RCC 7860 (cell line): ENCODE measurements at places on chromosomes 12 and 14.

- DNase-seq = no peak
Measured at GRCh38 chr14:99718031-99718810, 34.1 kb downstream of the CYP46A1 start.

DNA sequence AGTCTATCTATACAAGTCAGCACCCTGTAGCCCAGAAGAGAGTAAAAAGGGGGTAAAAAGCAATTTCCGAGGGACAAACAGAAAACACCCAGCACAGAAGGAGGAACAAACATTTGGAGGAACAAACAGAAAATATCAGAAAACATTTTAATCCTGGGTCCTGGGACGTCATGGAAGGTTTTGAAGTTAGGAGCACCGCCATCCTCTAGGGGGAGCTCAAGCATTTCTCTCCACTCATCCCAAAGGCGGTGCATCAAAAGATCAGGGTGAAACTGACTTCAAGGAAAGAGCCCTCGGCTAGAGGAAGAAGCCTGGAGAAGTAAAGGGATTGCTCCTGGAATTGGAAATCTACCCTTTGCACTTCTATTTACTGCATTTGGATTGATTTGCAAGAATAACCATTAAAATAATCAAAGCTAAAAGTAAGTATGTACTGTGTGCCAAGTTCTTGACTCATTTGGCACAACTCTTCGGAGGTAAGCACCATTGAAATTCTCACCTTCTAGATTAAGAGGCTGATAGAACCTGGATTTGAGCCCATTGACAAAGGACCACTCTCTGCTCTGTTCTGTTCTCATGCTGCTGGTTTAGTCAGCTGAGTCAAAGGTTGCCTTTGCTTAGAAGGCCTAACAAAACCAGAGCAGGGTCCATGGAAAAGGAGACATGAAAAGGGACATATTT, 17.2 kb upstream of the POC1B start:
- DNase-seq = peak; percentile 49

DNA sequence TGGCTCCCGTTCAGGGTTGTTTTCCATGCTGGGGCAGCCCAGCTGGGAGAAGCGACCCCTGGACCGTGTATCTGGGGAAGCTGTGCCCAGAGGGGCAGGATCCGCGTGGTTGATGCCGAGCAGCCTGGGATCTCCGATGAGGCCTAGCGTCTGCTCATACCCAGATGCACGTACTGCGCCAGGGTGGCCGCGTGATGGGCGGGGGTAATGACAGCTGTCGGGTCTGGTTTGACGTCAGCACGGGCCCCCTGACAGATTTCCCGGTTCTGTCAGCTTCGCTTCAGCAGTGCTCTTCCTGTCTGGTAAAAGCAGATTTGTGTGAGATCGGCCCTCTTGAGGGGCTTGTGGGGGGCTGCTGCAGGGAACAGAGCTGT, 147.3 kb downstream of the TSPAN9 start:
- DNase-seq = no peak

GRCh38 chr12:76777765-76778216, 13.9 kb downstream of the ZDHHC17 start:
- DNase-seq = no peak

DNA sequence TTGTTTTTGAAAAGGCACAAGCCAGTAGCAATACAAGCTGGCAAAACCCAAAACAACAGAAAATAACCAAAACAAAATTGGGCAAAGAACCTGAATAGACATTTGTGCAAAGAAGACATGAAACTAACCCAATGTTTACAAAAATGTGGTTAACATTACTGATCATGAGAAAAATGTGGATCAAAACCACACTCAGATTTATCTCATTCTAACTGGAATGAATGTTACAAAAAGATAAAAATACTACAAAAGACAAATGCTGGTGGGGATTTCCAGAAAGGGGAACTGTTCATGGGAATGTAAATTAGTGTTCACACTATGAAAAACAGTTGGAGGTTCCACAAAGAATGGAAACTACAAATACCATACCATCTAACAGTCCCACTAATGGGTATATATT, 26.6 kb downstream of the ASCL4 start:
- DNase-seq = no peak

DNA sequence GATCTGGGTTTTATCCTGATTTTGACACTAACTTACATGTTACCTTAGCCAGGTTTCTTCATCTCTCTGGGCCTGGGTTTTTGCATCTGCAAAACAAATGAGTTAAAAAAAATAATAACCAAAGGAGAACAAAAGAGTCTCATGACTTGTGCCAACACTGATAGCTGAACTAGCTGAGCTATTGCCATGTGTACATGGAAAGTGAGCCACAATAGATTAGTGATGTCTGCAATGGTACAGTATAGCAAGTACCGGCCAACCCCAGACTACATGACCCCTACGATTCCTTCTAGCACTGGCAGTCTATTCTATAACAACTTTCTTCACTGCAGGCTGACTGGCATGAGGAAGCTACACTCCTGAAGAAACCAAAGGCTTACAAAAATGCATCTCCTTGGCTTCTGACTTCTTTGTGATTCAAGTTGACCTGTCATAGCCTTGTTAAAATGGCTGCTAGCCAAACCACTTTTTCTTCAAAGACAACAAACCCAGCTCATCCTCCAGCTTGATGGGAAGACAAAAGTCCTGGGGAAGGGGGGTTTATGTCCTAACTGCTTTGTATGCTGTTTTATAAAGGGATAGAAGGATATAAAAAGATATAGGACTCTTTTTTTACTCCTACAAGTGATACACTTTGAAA, 123.7 kb downstream of the DAD1 start:
- peak; percentile 10 for DNase-seq

DNA sequence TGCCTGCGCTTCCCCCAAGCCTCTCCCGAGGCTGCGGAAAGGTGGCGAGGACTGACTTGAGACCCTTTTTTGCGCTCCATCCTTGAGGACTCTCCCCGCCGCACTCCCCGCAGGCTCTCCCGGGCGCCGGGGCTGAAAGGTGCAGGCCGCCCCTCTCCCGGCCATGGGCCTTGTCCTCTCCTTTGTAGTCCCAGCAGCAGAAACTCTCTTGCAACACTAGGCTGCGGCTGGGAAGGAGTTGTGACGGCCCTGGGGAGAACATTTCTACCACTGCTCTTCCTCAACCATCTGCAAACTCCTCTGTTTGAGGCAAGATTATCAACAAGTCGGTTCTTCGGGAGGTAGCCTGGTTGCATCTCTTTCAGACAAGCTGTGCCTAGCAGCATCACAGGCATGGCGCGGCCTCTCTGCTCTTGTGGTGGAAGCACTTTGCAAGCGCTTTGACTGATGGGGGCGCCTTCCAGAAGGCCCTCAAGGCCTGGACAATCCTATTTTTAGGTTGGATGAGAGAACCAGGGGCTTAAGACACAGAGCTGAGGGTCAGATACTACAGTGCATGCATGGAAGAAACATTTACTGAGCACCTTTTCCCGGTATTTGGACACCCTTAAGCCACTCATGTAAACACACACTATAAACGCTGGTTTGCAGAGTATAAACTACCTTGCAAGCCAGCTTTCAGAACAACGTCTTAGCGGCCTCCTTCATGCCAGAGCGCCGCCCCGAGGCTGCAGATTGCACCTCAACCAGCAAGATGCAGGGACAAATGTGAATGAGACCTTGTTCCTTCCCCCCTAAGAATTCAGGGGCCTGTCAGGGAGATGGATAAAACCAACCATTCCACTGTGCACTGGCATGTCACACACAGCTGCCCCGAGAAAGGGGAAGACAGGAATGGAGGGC, 1.2 kb upstream of the PRIMA1 start:
- no peak for DNase-seq

- no peak for DNase-seq
Measured at GRCh38 chr12:96196781-96197180, 2.6 kb downstream of the ELK3 start.

DNA sequence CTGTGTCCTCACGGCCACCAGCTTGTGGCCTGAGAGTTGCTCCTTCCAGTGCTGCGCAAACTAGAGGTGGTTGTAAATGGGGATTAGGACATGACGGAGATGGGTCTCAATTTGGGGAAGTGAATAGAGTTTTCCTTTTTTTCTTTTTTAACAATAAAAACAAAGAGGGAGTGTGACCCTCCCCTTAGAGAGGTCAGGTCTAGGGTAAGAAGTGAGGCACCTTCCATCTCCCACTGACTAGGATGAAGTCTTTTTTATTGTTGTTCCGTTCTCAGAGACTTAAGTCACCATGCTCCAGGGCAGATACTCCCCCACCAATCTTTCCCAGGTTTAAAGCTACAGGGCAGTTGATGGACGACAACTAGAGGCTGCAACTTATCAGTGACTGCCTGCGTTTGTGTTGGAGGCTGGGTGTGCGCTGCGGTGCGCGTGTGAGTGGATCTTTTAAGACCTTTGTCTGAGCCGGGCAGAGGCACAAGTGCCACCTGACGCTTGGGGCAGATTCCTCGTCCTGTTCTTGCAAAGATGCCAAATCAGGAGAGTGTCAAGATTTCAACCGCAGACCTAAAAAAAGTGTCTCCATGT, 2.1 kb upstream of the GSC start:
- DNase-seq = no peak

DNA sequence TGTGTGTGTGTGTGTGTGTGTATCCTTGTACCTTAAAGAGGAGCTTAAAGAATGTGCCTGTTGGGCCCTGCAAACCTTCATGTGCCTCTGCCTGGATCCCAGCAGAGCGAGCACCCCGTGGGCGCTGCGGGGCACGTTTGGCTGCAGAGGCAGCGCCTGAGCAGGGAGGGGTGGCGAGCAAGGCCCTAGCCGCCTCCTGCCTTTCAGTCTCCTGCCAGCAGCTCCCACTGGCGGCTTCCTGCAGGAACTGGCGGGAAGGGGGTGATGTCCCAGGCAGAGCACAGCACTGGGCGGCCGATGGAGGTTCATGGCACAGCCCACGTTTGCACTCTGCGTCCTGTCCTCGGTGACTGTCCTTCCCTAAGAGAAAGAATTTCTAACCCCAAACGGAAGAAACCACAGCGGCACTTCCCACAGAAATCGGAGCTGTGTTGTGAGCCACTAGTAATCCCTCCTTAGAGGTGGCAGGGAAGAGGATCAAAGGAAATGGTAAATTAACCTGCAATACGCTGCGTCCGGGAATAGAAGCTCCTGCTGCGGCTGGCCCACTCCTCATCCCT, 19.8 kb downstream of the ZBTB42 start:
- DNase-seq = no peak

- DNase-seq = no peak
Measured at GRCh38 chr12:96098631-96099030, 63.2 kb upstream of the LTA4H start.

DNA sequence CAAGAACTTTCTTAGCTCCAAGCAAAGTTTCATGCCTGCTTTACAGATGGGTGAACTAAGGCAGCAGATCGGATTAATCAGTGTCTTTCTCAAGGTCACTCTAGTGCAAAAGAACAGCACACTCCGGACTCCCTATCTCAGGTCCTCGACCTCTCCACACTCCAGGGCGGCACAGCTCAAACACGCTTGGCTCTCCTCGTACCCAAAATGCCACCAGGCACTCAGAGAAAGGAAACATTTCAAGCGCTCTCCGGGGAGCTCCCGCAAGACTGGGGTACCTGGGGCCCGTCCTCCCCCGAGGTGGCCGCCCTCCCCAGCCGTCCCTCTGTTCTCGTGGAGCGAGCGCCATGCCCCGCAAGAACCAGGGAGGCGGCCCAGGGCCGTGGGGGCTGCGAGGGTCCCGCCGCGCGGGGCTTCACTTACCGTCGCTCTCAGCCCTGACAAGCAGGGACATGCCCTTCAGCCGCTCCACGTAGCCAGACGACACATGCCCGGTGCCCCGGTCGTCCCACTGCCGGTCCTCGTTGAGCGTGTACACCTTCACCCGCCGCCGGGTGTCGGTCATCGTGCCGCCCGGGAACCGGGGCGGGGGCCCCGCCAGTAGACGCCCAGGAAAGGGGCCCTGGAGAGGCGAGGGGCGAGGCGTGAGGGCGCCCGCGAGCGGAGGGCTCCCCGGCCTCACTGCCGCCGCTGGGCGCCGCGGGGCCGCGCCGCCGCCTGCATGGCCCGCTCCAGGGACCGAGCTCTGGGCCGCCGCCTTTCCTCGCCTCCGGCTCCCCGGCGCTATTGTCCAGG, 830 bp downstream of the PPP4R3A start:
- no peak for DNase-seq

DNA sequence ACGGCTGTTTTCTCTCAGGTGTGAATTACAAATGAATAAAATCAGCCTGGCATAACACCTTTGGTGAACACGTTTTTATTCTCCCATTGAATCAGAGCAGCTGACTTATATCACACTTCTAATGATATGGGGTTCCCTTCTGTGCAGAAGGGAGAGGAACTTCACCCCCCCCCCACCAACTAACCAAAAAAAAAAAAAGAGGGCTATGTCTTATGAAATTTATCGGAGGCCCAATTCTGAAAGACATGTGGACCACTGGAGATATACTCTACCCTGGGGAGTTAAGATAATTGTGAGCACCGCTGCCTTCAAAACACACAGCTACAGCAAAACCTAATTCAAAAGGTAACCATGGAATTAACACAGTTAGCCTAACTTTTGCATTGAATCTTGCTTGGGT, 4.6 kb downstream of the BCL11B start:
- DNase-seq = no peak

- peak; percentile 35 for DNase-seq
Measured at GRCh38 chr14:51638071-51638944, 13.4 kb upstream of the FRMD6 start.

DNA sequence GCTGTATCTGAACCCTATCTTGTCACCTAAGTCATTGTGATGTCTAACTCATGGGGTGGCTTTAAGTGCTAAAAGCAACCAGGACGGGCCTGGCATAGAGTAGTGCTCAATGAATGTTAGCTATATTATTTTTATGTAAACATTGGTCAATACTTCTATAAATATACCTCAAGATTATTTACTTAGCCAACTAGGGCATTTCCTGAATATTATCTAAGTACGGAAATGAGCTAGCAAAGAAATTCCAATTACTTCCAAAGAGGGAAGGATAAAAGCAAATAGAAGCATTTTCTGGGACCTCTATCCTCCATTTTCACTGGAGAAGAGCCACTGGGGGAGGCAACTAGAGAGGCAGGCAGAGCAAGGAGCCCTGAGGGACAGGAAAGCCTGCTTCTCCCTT, 20.6 kb downstream of the CCDC92 start:
- DNase-seq = no peak

GRCh38 chr12:28268608-28269229, 78.5 kb downstream of the CCDC91 start:
- DNase-seq = no peak

DNA sequence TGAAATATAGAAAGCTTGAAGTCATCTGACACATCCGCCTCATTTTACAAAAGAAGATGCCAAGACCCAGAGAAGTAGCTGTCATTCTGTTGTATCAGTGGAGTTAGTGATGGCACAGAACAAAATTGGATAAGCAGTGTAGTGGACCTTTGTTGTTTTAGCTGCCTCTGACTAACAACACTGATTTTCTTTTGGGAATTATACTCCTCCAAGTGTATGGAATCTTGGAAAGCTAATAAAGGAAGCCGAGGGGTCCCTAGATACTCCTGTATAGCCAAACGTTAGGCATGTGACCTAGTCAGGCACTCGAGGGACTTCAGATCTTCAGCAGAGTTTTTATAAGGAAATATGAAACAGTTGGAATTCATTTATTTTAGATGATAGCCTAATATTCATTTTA, 94.5 kb downstream of the OTOGL start:
- no peak for DNase-seq

DNA sequence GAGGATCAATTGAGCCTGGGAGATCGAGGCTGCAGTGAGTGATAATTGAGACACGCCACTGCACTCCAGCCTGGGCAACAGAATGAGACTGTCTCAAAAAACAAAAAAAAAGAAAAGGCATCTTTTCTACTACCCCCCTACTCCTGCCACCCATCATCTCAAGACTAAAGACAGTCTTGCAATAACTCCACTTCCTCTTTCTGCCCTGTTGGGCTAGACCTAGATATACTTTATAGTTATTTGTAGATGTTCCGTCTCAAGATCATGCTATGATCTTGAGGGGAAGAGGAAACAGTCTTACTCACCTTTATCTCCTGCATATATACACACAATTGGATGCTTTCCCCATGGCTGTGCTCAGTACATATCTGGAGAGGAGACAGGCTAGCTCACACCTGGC, 12.1 kb upstream of the ESPL1 start:
- DNase-seq = no peak
